ENCODE measurements at places on chromosomes 4 and X.

DNA sequence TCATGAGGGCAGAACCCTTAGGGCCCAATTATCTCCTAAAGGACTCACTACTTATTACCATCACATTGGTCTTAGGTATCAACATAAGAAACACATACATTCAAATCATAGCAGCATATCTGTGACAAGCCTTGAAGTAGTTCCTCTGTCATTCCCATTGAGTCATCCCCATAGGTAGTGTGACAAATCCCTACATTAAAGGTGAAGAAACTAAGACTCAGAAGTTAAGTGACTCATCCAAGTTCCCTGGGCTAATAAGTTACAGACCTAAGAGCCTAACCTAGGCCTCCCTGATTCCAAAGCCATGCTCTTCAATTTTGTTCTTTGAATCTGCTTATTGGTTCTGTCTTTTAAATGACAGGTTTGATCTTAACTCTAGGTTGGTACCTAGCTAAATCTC, 58.2 kb downstream of the CD38 start:
- DNase-seq: peak; percentile 42

DNA sequence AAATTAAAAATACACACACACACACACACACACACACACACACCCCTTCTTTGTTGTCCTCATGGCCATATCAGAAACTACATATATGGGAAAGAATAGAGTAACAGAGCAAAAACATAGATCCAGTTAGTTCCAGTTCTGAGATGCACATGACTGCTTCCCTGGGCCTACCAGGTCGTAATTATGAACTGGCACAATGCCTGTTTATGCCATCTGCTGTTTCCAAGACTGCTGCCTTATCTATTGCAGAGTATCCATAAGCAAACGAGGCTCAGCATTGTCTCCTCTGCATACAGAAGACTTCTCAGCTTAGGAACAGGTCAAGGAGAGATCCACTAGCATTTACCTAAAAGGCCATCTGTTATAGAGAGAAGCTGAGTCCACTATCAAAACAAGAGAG, 789.0 kb downstream of the TECRL start:
- DNase-seq: no peak

GRCh38 chr4:66032571-66032970, 362.3 kb upstream of the EPHA5 start:
- peak; percentile 1 for DNase-seq

DNA sequence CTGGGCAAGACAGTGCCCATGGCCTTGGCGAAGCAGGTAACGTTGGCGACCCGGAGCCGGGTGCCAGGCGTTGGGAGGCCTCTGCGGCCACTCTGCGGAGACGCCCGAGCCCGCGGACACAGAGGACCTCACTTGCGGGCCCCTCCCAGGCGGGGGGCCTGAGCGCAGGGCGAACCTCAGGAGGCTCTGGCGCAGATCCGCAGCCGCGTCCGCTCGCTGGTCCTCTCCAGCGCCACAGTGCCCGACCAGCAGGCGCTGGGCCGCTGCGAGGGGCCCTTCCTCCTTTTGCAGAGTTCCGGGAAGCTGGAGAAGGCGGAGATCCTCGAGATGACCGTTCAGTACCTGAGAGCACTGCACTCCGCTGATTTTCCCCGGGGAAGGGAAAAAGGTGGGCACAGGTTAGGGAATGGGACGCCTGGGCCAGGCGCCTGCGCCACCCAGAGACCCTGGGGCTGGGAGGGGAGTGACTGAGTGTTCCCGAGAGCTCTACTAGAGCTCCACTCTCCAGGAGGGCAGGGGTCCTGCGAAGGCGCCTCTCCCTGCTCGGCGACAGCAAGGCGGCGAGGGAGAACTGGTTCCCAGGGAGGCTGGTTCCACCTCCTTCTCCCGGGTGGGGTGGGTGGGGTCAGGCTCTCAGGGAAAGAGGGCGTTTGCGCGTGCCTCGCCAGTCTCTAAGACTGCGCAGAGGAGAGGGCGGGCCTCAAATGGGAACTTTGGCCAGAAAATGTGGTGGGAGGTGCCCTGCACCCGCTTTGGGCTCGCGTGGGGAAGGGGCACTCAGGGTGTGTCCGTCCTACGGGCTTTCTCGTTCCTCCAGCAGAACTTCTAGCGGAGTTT, 1.4 kb downstream of the HELT start:
- DNase-seq: no peak

GRCh38 chrX:125137521-125137920, 182.2 kb upstream of the TEX13C start:
- no peak for DNase-seq

- no peak for DNase-seq
These were observed 21.4 kb downstream of the IL3RA start for GRCh38 chrX:1357993-1358392.

DNA sequence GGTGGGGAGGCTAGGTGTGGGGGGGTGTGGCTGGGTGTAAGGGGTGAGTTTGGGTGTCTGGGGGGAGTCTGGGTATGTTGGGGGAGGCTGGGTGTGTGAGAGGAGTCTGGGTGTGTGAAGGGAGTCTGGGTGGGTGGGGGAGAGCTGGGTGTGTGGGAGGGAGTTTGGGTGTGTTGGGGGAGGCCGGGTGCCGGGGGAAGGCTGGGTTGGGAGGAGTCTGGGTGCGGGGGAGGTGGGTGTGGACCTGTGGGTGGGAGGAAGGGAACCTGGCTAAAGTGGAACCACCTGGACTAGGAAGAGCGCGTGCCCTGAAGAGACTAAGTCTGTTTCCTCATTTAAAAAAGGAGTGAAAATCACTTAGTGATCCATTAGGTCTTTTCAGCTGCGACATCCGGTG, 18.3 kb downstream of the SPON2 start:
- DNase-seq: no peak

DNA sequence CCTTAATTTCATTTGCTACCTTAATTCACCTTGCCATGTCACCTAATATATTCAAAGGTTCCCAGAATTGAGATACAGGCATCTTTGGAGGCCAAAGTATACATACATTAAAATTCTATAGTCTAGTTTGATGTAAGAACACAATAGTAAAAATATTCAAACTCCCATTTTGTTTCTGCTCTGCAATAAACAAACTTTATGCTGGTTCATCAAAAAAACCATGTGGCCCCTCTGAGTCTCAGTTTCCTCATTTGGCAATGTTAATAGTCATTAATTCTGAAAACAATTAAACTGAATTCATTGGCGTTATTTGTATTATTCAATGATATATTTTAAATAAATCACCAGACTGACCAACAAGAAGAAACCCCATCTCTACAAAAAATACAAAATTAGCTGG, 639.4 kb upstream of the INTU start:
- no peak for DNase-seq

- peak; percentile 1 for DNase-seq
These were observed 329.3 kb upstream of the RPS6KA3 start for GRCh38 chrX:20595928-20596575.

DNA sequence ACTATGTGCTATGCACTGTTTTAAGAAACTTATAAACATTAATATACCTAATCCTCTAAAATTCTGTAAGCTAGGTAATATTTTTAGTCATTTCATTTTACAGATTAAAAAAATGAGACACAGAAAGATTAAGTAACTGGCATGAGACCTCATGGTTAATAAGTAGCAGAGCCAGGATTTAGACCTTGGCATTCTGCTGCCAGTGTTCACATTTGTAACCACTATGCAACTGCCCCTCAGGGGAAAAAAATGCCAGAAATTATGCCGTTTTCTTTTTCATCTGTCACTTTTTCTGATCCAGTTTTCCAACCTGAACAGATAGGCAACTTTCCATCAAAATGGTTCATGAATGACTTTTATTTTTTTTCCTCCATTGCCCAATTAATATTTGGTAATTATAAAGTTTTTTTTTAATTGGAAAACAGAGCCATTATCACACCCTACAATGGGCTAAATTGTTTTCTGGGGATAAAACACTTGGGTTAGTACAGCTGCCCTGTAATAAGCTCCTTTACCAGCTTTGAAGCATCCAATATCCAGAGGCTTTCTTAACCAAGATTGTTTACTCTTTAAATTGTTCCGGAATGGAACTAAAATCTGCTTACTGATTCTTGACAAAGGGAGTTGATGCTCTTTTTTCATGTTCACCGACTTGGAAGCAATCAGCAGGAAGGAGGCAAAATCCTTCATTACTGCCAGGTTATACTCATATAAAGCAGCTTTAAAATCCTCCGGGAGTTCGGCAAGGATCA, 56.4 kb upstream of the DDX60 start:
- DNase-seq: no peak

DNA sequence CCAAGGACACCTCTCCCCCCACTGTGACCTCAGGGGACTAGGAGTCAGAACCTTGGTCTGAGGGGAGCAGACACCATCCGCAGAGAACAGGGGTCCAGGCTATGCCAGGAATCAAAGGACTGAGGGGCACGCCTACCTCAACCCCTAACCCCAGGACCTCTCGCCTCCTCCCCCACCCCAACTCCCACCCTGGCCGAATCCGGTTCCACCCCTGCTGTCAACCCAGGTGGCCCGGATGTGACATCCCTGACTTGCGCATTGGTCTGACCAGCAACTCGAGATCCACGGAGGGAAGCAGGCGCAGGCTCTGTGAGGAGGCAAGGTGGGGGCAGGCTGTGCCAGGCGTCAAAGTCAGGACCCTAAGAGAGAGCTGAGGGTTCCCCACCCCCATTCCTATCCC, 468 bp upstream of the MAGEA4 start:
- no peak for DNase-seq

DNA sequence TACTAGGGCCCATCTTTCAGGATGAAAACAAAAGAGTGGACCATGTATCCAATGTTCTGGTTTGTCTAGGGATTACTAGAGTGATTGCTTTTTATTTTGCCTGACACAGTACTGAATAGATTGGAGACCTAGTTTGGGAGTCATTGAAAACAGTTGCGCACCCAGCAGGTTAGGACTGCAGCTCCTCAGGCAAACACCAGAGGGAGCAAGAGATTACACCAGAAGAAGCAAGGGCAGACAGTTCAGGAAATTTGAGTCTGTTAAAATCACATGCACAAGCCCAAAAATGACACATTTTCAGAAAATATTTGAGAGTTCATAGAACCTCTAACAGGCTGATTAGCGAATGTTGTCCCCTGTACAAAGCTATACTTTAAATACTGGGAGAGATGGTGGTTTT, 55.6 kb downstream of the CYLC1 start:
- peak; percentile 11 for DNase-seq

DNA sequence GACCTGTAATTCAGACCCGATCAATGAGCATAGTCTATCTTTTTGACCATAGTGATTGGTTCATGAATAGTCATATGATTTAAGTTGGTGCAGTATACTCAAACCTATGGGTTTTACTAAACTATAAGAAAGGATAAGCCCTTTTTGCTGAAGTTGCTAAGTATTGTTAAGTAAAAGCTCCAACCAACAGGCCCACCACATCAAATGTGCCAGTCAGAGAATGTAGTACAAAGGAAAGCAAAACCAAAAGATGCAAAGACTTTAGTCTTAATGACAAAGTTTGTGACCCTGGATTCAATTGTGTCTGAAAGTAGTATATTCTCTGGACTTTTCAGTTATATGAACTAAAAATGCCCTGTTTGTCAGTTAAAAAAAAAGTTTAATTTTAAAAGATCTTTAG, 208.1 kb upstream of the TET2 start:
- no peak for DNase-seq

- no peak for DNase-seq
These were observed 25.3 kb upstream of the TRIM60 start for GRCh38 chr4:165006456-165006855.

DNA sequence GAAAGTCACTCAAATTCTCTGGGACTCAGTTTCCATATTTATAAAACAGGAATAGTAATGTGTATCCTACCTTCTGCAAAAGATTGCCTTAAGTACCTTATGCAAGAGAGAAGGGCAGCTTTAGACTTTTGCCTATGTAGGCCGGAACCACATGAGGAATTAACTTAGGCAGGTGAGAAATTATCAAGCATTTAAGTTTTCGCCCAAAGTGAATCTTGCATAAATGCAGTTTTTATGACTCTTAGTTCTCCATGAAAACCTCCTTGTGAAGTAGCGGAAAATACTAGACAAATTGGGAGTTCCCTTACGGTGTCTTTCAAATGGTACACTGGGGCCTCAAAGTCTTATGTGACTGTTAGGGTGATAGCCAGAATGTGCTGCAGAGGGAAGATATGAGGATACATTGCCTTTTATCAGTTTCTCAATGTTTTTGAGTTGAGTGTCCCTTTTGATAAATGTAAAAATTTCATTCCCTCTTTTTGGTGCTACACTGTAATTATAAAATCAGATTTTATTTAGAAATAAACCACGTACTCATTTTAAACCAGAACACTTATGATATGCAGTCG, 2.6 kb downstream of the SH2D1A start:
- no peak for DNase-seq

- DNase-seq: no peak
These were observed 402 bp upstream of the UPRT start for GRCh38 chrX:75273483-75273882.

DNA sequence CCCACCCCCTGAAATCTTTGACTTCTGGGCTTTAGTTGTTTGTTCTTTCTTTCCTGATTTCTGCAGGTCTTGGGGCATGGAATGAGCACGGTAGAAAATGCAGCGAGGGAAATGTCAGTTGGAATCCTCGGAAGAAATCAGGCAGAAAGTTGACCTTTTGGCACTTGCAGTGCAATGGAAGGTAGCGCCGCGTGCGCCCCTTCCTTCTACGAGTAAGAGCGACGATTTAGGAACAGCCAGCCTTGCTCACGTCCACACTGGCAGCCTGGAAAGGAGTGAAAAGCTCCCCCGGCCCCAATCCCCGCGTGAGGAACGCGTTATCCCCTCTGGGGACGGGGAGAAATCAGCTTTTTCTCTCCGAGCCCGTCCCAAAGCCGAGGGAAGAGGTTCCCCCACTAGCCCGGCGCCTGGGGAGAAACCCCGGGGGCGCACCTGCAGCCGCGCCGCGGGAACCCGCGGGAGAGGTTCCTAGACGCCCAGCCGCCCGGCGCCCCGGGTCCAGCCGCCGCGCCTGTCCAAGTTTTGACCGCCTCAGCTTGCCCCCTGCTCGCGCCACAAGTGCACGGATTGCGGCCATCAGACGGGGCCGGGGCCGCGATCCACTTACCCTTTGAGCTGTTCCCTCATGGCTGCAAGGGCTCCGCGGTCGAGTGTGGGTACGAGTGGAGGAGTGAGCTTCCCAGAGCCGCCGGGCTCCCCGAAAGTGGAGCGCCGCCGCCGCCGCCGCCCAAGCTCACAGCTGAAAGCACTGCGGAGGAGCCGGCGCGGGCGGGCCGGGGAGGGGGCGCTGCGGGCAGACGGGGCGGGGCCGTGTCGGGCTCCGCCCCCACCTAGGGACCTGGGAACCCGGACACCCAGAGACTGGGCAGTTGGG, 194.6 kb upstream of the FTHL17 start:
- peak; percentile 41 for DNase-seq

DNA sequence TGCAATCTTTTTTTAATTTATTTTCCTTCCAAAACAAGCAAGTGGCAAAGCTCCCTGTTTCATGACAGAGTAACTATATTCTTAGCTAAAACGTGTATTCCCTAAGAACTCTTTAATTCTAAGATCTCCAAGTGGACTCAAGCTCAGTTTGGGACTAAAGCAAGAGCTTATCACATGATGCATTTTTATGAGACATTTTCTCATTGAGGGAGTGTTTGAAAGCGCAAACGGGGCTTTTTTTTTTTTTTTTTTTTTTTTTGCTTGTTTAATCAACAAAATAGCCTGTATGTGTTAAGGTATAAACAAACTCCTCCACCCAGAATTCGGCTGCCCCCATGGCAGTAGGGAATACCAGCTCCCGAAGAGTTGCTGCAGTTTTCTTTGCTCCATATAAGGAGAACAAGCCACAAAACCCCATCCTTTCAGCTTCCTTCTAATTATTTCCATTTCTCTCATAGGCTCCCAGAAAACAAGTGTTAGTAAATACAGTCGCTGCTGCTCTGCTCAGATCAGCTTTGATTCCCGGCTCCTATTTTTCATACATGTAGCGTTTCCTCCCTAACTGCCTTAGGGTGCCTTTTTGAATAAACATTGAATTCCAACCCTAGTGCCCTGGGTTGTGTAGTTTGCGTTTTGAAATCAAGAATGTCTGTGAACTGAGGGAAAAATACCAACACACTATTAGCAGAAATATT, 669 bp upstream of the PPARGC1A start:
- DNase-seq: peak; percentile 12
